ENCODE measurements at places on chromosomes 12 and 14.

GRCh38 chr14:72948481-72949138 is 22.3 kb downstream of the DCAF4 start:
- peak; percentile 58 for DNase-seq

DNA sequence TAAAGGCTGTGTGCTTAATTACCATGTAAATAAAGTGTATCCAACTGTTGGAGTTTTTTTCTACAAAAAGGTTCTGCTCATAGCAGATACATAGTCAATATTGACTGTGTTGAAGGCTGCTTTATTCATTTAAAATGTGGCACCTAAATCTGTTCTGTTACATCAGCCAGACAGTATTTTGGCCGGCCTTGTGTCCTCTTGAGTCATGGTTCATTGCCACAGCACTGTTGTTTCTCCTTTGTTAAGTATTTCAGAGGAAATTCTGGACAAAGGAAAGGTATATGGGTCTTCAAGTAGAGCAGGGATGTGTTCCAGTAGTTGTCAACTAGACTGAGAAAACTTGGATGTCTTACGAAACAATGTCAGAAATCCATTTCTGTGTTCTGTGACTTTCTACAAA is 95.5 kb downstream of the SLC38A6 start:
- no peak for DNase-seq

- DNase-seq: no peak
Observed at GRCh38 chr12:59708064-59708463, 112.2 kb downstream of the SLC16A7 start.

DNA sequence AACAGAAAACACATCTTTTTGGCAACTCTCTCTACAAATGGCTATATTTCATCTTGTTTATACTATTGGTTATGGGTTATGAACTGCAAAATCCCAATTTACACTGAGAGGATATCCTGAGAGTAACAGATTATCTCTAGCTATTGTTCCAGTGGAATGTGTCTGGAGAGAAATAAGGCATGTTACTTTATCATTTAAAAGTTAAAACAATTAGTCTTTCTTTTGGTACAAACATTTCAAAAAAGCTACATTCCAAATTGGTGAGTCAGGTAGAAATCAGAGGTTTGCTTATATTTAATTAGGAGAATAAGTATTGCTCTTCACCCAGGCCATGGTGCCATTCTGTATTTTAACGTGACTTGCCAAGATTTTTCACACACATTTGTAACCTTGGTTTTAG is 411.6 kb downstream of the CCER1 start:
- DNase-seq: no peak

DNA sequence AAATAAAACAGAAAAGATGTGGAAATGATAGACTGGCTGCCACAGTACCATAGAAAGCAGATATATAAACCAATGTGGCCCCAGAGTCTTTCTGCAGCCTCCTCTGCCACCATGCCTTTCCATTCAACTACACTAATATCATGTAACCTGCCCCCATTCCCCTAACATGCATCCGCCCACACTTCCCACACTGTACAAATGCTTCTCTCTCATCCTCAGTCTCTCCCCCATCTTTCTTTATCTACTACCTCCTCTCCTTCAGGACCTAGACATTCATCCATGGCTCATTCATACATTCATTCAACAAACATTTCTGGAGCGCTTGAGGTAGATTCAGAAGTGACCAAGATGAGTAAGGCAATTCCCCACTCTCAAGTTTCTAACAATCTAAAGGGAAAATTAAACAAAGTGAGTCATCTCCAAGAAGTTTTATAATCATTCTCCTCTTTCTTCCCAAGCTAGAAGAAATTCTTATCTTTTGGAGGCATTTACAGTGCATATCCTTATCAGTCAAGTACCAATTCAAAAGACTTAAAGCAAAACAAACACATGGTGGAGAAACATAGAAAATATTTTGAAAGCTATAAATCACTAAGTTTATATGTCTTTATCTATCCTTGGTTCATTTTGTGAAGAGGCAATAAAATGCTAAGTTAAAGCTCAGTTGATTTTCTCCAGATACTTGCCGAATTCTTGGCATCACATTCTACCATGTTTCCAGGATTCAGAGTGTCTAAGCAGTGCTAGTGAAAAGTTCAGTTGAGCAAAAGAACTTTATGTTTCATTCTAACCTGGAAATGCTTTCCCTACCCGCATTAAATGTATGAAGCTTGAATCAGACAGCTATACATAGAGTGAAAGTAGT is 70.5 kb upstream of the FRMD6 start:
- DNase-seq: no peak

GRCh38 chr12:32679920-32680237 is 778 bp downstream of the DNM1L start:
- DNase-seq: no peak

GRCh38 chr12:132012919-132013568 is 63.3 kb downstream of the EP400 start:
- DNase-seq: no peak

- no peak for DNase-seq
Observed at GRCh38 chr12:22899184-22899583, 274.2 kb downstream of the ETNK1 start.

DNA sequence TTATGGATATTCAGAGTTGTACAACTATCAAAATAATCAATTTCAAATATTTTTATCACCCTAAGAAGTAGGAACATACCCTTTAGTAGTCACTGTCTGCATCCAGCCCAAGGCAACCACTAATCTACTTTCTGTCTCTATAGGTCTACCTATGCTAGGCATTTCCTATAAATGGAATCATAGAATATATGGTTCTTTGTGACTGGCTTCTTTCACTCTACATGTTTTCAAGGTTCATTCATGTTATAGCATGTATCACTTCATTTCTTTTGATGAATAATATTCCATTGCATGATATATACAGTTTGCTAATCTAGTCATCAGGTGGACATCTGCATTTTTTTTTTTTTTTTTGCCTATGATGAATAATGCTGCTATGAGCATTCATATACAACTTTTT is 112.4 kb downstream of the PPP1R12A start:
- no peak for DNase-seq

DNA sequence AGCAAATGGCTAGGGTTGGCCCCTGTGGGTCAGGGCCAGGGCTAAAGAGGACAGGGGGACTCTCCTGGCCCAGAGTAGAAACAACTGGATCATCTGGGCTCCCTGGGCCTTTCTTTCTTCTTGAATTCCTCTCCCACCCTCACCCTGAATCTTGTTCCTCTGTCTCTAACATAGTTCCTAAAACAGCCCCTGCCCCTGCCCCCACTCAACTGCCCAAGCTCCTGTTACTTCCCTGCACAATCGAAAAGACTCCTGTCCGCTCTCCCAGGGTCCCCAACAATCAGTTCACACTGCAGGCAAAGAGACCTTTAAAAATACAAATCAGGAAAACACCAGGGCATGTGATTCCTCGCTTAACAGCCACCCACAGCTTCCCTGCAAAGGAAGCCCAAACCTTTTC is 18.0 kb upstream of the ANKRD33 start:
- no peak for DNase-seq
